Common myeloid progenitor, CD34-positive (primary cell): ENCODE measurements at places on chromosomes 12 and 14.

- DNase-seq: no peak
Measured at GRCh38 chr12:117363953-117364486, 2.6 kb upstream of the NOS1 start.

DNA sequence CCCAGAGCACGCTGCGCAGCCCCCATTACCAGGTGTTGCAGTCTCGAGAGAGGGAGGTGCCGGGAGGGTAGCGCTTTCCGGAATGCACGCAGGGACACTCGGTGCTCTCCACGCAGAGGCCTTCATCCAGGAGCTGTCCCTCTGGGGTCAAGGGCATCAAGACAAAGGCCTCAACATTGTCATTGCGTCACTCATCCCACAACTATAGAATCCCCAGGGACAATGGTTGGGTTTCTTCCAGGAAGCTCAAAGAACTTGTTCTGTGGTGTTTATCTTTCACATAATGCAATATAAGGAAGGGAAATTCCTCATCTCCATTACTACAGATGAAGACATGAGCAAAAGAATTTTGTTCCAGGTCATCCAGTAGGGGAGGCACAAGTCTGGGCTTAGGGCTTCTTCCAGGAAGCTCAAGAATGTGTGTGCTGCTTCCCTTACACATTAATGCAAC is 52.1 kb downstream of the VWF start:
- no peak for DNase-seq

DNA sequence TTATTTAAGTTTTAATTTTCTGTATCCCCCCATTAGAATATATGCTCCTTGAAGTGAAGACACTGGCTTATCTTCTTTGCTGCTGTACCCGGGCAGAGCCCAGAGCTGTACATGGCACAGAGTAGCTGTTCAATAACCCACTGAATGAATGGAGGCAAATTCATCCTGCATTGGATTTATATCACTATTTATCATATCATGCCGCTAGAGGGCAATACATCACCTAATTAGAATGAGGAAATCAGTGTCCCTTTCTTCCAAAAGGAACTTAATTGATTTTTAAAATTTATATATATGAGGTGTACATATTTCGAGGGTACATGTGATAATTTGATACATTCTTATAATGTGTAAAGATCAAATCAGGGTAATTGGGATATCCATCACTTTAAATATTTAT is 89.2 kb upstream of the TMEM260 start:
- DNase-seq: peak; percentile 63

- DNase-seq: no peak
Measured at GRCh38 chr14:68172216-68172615, 352.6 kb downstream of the RAD51B start.

GRCh38 chr14:49754570-49755097 is 13.3 kb upstream of the KLHDC2 start:
- no peak for DNase-seq
